Uterus (tissue), 4 donors: ENCODE measurements at places on chromosomes 6 and 20.

DNA sequence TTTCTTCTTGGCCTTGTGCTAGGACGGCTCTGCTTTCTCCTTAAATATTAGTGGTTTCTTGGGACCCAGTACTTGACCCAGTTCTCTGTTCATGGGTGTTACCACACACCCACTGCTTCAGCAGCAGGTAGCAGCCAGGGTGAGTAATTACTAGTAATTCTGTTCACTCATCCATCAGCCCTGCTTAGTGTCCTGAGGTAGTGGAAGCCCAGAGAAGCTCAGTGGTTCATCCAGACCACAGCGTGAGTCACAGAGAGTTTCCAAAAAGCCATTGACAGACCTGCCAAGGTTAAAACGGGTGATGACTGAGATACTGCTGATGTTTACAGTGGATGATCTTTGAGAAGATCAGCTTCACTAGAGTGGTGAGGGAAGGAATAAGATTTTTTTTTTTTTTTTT, 51.7 kb upstream of the HINT3 start:
- H3K4me1 ChIP-seq = no peaks in the 10 kb centered on the region
- no peaks in the 10 kb centered on the region for H3K27me3 ChIP-seq
- H3K36me3 ChIP-seq = no peaks in the 10 kb centered on the region
- H3K27ac ChIP-seq = no peak overlapping the region
- DNase-seq = no peak

GRCh38 chr6:169985121-169986015, 233.9 kb downstream of the ERMARD start:
- no peak for DNase-seq
- H3K27me3 ChIP-seq = no peaks in the 10 kb centered on the region

GRCh38 chr6:26183237-26183580, 96.0 kb downstream of the HFE start:
- peak overlapping the region; percentile 88 for H3K27ac ChIP-seq
- H3K4me3 ChIP-seq = peak overlapping the region; percentile 44
- H3K27me3 ChIP-seq = no peaks in the 10 kb centered on the region

- H3K4me1 ChIP-seq = no peaks in the 10 kb centered on the region
- H3K4me3 ChIP-seq = no peak overlapping the region
- no peaks in the 10 kb centered on the region for H3K36me3 ChIP-seq
Measured at GRCh38 chr6:144786825-144787224, 501.7 kb downstream of the UTRN start.

DNA sequence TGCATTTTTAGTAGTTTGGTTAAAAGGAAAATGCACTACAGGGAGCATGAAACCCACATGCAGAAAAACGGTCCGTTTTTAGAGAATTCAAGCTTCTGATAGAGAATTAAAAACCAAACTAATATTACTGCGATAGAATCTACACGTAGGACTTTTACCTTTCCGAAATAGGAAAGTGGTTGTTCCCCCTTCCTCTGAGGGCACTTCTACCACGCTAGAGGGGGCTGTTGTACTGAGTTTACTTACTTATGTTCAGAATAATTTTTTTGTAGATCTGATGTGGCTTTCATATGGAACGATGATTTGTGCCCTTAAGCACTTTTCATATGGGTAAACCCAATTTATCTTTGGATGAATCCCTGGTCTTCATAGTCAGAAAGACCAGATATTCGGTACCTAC, 264.3 kb upstream of the PLN start:
- peak; percentile 68 for DNase-seq
- no peak overlapping the region for H3K4me3 ChIP-seq
- no peaks in the 10 kb centered on the region for H3K4me1 ChIP-seq
- H3K36me3 ChIP-seq = no peaks in the 10 kb centered on the region
- no peaks in the 10 kb centered on the region for H3K27me3 ChIP-seq
- no peak overlapping the region for H3K27ac ChIP-seq

DNA sequence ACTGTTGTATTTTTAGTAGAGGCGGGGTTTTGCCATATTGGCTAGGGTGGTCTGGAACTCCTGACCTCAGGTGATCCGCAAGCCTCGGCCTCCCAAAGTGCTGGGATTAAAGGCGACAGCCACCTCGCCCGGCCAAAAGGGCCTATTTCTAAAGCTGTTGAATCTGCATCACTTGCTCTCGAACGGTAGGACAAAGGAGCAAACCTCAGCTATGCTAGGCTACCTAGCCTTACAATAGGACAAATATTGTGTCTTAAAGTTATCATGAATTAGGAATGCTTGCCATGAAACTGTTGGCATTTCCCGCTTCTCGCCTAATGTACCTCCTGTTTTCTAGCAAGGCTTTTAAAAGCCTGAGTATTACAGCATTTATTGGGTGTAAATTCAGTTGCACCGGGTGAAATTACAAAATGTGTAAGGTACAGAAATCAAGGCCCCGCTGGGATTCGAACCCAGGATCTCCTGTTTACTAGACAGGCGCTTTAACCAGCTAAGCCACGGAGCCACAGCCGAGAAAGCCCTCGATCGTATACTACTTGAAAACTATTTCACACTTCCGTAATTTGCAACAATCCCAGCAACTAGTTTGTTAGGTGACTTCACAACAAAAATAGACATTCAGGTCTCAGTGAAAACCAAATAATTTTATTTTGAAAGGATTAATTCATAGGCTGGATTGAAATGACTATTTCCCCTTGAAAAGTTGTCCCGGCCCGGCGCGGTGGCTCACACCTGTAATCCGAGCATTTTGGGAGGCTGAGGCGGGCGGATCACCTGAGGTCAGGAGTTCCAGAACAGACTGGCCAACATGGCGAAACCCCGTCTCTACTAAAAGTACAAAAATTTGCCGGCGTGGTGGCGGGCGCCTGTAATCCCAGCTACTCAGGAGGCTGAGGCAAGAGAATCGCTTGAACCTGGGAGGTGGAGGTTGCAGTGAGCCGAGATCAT, 211.6 kb upstream of the ZNF184 start:
- H3K27ac ChIP-seq = no peak overlapping the region
- H3K4me1 ChIP-seq = no peaks in the 10 kb centered on the region
- no peak for DNase-seq
- no peaks in the 10 kb centered on the region for H3K27me3 ChIP-seq
- H3K4me3 ChIP-seq = no peak overlapping the region

GRCh38 chr20:753897-754635, 14.2 kb downstream of the SLC52A3 start:
- no peak overlapping the region for H3K4me3 ChIP-seq
- H3K36me3 ChIP-seq = no peaks in the 10 kb centered on the region
- no peak for DNase-seq
- H3K27ac ChIP-seq = no peak overlapping the region

DNA sequence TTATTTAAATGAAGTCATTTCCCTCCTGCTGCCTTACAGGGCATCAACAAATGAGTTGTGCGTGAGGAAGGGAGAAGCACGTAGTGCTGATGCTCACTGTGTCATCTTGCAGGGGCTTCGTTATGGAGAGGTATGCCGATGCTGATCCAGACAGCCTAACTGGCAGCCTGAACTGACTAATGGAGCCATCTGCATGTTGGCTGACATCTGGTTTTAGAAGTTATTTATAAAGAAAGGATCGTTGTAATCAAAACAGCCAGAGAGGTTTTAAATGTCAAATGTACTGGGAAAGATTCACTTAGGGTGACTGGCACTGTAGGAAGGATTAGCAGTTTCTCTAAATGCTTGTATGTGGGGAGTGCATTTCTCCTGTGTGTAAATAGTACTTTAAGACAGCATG, 54.6 kb downstream of the FARS2 start:
- no peaks in the 10 kb centered on the region for H3K36me3 ChIP-seq
- no peaks in the 10 kb centered on the region for H3K27me3 ChIP-seq
- H3K27ac ChIP-seq = no peak overlapping the region
- no peak for DNase-seq
- no peaks in the 10 kb centered on the region for H3K4me1 ChIP-seq

DNA sequence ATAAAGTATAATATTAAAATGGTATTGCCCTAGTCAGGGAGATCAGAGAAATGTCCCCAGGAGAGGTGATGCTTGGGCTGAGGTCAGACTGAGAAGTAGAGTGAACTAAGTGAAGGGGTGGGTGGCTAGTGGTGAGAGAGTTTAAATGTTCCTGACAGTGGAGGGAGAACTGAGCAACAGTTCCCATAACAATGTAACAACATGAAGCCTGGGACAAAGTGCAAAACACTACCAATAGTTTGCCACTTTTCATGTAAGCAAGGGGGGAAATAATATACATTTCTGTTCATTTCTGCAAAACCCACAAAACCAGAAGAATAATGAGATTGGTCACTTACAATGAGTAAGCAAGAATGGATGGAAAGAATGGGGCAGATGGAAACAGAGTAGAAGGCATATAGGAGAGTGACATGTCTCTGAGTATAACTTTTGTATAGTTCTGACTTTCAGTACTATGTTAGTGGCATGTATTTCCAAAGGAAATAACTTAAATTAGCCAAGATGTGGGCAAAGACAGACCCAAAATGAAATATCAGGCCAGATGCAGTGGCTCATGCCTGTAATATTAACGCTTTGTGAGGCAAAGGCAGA, 13.3 kb upstream of the FAXC start:
- no peaks in the 10 kb centered on the region for H3K27me3 ChIP-seq
- DNase-seq = no peak
- H3K27ac ChIP-seq = no peak overlapping the region
- H3K4me3 ChIP-seq = no peak overlapping the region

GRCh38 chr6:113171882-113172281, 685.3 kb upstream of the MARCKS start:
- no peaks in the 10 kb centered on the region for H3K36me3 ChIP-seq
- no peak for DNase-seq
- H3K4me1 ChIP-seq = no peaks in the 10 kb centered on the region
- H3K27me3 ChIP-seq = no peaks in the 10 kb centered on the region

DNA sequence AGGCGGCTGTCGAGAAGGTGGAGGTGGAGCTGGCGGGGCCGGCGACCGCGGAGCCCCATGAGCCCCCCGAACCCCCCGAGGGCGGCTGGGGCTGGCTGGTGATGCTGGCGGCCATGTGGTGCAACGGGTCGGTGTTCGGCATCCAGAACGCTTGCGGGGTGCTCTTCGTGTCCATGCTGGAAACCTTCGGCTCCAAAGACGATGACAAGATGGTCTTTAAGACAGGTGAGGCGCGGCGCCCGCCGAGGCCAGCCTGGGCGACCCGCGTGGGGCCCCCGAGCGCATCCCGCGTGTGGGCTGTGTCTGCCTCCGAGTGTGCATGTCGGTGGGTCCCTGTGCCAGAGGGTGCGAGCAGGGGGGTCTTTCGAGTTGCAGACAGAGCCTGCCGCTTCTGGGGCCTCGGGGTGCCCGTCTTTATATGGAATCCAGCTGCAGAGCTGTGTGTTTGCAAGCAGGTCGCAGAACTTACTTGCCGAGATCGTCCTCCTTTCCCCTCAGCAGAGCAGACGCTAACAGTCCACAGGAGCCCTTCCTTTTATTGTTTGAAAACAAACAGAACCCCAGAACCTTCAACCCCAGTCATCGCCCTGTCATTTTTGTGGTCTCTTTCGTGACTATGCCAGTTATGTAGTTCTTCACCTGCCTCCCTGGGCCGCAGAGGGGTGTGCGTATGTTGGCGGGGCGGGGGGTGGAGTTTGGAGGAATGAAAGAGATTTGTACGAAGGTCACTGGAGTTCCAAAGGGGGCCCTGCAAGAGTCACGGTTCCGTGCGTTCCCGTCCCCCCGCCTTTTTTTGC, 766 bp downstream of the SLC16A10 start:
- H3K4me1 ChIP-seq = no peaks in the 10 kb centered on the region
- no peak overlapping the region for H3K27ac ChIP-seq
- peak overlapping the region; percentile 15 for H3K4me3 ChIP-seq
- DNase-seq = no peak
- H3K36me3 ChIP-seq = no peaks in the 10 kb centered on the region

DNA sequence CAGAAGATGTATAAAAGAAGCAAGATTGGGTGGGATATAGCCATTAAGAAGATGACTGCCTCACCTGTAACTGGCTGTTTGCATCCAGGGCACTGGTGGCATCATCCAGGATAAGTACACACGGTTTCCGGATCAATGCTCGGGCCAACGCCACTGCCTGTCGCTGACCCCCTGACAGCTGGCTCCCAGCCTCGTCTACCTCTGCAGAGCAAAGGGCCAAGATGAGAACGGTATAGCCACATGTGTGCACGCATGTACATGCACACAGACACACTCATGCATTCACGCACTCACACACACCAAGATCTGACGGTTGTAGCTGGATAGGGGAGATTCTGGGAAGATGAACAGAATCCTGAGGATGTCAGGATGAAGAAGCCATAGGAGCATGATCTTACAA, 3.2 kb upstream of the PSMB8 start:
- H3K36me3 ChIP-seq = no peaks in the 10 kb centered on the region
- no peak for DNase-seq
- H3K4me1 ChIP-seq = peaks cover 5% of the 10 kb centered on the region
- H3K4me3 ChIP-seq = no peak overlapping the region
- H3K27ac ChIP-seq = no peak overlapping the region

- no peaks in the 10 kb centered on the region for H3K27me3 ChIP-seq
- no peaks in the 10 kb centered on the region for H3K4me1 ChIP-seq
- no peak for DNase-seq
- no peak overlapping the region for H3K4me3 ChIP-seq
- no peaks in the 10 kb centered on the region for H3K36me3 ChIP-seq
Measured at GRCh38 chr20:46546936-46547335, 3.5 kb downstream of the OCSTAMP start.
